ENCODE measurements at places on chromosomes 2 and 18.

- DNase-seq, result no peak
Measured at GRCh38 chr2:41907771-41908207, 140.0 kb upstream of the PKDCC start.

- DNase-seq, result no peak
Measured at GRCh38 chr2:241733391-241734207, 831 bp upstream of the D2HGDH start.

GRCh38 chr18:27794181-27794926 is 382.6 kb downstream of the CDH2 start:
- no peak for DNase-seq

DNA sequence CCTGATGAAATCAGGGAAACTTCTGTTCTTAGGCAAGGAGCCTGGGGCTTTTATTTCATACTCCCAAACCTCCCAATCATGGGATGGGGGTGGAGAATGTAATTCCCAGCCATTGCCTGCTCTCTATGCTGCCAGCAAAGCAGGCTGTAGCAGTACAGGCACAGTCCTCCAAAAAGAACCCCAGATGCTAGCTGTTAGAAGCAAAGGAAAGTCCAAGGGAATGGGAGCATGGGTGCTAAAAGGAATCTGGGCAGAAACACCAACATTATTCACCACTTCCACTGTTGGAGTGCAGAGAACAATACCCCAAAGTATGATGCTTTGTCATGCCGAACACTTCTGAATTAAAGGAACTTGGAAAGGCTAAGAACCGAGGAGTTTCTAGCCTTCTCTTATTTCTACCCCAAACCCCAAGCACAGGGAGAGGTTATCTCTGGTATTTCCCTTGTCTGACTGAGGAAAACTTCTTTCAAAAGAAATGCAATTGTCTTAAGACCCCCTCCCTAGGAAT is 24.7 kb downstream of the MDH1 start:
- no peak for DNase-seq

- no peak for DNase-seq
Measured at GRCh38 chr18:45619826-45620201, 4.5 kb downstream of the SLC14A2 start.

DNA sequence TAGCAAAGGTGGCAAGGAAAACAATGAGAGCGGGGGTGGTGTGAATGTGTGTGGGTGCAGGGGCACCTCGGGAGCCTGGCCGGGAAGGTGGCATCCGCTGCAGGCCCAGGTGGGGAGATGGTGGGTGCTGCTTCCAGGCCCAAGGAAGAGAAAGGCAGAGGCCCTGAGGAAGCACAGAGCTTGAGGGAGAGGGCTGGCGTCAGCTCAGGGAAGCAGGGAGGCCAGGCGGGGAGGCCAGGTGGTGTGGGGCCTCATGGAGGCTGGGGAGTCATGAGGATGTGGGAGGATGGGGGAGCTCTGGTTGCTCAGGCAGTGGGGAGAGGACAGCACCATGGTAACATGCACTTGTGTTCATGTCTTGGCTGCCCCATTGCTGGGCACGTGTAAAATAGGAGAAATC is 43.3 kb downstream of the AGAP1 start:
- DNase-seq, result no peak

DNA sequence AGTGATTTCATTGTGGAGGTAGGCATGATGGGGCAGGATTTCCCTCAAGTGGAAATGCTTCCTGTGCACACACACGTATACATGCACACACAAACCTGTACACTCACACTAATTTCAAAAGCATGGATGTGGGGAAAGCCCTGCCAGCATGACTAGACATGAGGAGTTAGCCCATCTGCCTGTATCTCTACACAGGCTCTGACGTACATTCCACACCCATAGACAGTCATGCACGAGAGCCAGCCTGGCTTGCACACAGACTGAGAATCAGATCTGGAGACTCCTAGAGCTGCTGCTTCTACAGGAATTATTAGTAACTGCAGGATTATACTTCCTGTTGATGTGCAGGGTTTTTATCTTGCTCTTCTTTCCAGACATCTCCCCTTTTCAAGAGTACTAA is 27.3 kb upstream of the NFU1 start:
- DNase-seq, result no peak

All from GM12892 (cell line).